Caudate nucleus (tissue), 63 donors: ENCODE measurements at places on chromosomes 7 and 10.

DNA sequence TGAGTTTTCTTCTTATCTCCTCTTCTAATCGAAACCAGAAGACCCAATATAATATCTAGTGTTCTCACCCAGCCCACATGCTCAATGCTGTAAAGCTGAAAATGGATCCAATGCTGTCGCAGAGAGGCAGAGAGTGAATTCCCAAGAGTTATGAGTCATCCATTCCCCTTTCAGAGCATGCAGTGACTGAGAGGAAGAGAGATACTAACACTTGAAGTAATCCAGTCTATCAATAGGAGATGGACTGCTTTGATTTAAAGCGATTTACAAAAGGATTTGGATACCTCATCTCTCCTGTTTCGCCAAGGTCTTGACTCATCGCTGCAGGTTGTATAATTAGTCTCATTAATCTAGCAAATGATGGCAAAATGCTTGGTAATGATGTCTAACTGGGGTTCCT, 41.5 kb upstream of the PRKCQ start:
- no peak for DNase-seq

GRCh38 chr10:62818426-62819011, 2.4 kb upstream of the EGR2 start:
- no peak for DNase-seq

DNA sequence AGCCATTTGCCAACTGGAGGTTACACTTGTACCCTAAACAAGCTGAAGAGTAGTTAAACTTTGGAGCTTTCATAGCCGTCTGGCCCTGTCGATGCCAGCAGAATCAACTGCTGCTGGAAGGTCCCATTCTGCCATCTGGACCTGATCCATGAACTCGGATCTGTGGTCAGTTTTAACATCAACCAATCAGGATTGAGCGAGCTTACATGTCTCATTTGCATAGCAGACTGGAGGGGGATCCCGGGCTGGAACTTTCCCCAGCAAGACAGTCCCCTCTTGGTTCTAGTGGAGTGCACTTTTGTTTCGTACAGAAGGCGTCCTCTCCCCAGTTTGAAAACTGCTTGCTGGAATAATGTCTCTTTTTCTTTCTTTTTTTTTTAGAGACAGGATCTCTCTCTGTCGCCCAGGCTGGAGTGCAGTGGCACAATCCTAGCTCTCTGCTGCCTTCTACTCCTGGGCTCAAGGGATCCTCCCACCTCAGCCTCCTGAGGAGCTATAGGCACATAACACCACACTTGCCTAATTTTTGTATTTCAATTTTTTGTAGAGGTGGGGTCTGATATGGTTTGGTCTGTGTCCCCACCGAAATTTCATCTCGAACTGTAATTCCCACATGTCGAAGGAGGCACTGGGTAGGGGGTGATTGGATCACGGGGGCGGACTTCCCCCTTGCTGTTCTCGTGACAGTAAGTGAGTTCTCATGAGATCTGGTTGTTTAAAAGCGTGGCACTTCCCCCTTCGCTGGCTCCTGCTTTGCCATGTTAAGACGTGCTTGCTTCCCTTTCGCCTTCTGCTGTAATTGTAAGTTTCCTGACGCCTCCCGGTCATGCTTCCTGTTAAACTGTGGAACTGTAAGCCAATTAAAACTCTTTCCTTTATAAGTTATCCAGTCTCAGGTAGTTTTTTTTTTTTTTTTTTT, 42.8 kb upstream of the SEPHS1 start:
- no peak for DNase-seq

DNA sequence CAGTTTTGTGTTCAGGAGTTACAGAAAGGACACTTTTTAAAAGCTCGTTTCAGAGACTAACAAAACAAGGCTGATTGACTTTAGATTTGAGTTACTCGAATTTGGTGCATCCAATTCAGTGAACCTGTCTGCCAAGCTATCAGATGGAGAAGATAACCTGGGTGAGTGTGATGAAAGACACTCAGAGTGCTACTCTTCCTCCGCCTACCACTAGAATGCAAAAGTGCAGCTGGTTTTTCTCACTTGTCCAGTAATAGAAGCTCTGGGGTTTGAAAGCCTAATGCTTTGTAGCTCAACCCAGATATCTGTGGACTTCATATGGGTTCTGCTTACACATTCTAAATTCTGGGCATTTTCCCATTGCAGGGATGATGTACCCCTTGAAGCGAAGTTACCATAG, 82.8 kb upstream of the NPY start:
- no peak for DNase-seq

DNA sequence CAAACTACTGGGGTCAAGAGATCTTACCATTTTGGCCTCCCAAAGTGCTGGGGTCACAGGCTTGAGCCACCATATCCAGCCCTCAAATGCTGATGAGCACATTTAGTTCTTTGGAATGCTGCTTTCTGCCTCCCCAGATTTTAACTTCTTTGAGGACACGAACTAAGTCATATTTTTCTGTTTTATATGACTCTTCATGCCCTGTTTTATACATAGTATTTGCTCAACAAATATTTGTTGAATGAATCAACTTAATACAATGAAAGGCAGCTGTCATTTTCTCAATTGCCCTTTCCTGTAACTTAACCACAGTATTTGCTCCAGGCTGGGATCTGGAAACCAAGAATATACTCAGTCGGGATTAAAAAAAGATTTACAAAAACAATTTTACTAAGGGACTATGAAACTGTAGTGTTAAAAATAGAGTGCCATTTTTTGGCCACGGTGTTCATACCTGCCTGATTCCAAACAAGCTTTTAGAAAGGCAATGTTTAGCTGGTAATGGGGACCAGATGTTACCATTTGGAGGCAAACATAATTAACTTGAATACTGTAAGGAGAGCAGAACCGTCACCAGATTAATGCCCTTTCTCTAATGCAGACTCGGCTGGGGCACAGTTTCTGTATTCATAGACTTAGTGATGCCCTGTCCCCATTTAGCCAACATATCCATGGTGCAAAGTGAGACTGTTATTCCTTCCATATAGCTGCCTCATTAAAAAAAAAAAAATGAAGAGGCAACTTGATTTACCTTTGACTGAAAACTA, 117.6 kb downstream of the NRP1 start:
- DNase-seq = no peak

DNA sequence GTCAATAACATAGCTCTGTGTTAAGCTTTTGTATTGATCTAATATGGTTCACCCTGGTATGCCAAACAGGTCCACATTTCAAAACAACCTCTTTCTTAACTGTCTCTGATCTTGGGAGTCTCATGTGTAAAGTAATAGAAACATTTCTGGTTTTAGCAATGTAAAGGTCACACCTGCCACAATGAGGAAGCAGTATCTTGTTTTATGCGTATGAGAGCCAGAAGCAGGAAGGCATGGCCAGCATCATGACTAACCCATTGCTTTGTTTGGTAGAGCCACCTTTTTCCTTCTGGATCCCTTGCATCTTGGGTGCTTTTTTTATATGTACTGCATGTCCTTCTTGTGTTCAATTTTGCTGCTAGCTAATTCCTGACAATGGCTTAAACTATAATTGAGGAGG, 411.3 kb upstream of the SEMA3C start:
- DNase-seq = no peak

DNA sequence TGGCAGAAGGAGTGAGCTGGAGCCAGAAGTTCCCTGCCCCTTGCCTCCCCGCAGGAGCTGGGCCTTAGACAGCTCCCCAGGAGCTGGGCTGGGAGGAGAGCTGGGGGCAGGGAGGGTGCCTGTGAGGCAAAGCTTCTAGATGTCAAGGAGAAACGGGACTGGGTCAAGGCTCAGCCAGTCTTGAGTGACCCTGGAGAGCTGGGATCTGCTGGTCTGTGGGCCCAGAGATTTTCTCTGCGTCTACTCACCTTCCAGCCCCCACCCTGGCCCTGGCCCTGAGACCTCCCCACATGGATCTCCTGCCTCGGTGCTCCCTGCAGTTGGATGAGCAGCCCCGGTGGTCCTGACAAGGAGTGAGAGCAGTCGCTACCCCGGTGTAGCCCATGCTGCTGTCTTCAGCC, 20.3 kb upstream of the SHH start:
- no peak for DNase-seq

- DNase-seq = no peak
Measured at GRCh38 chr10:15809450-15809849, 50.9 kb downstream of the MINDY3 start.
